Dorsolateral prefrontal cortex (tissue), 122 donors: ENCODE measurements at places on chromosomes 12 and 14.

GRCh38 chr12:116777245-116777644, 39.1 kb downstream of the RNFT2 start:
- no peak for DNase-seq

- no peak for DNase-seq
These were observed 151.4 kb upstream of the TMCC3 start for GRCh38 chr12:94801745-94802144.

GRCh38 chr12:50201987-50202521, 34.9 kb upstream of the CERS5 start:
- no peak for DNase-seq

DNA sequence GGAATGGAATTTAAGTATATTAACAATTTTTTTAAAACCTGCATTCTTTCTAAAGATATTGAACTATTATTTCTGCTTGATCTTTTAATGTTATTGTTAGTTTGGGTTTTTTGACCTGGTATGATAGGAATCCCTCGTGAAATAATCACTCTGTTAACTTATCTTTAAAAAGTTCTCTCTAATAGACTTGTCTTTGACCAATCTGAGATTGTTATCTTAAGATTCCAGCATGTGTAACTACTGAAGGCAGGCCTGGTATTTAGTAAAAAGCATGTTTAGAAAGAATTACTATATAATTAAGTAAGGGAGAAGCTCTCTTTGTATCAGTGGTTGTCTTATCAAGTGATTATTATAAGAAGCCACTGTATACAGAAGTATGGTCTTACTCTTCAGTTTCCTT, 4.8 kb downstream of the TMTC2 start:
- DNase-seq, result no peak
